ENCODE measurements at places on chromosomes 12 and 14.

GRCh38 chr14:96592591-96593386 is 90.6 kb downstream of the PAPOLA start:
- H3K4me3 ChIP-seq: peak overlapping the region; percentile 30
- H3K36me3 ChIP-seq: no peaks in the 10 kb centered on the region
- H3K27me3 ChIP-seq: peaks cover 37% of the 10 kb centered on the region
- peaks cover 11% of the 10 kb centered on the region for H3K4me1 ChIP-seq

- H3K27ac ChIP-seq: peak overlapping the region; percentile 73
- DNase-seq: no peak
- H3K36me3 ChIP-seq: peaks cover 4% of the 10 kb centered on the region
Observed at GRCh38 chr12:27014859-27015729, 910 bp upstream of the TM7SF3 start.

DNA sequence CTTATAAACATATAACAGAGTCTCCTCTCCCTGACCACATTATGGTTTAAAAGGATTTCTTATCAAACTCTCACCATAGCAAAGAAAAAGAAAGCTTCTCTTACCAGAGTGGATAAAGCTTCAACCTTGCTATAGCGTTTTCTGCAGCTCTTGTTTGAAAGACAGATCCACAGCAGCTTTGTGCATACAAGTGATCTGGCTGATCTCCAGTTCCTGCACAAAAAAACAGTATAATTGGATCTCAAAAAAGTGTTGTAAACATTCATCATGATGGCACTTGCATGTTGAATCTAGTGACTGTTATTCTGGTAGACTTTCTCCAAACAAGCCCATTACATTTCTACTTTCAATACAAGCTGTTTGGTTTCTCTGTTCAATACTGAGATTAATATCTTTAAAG is 178.9 kb upstream of the MGAT4C start:
- no peaks in the 10 kb centered on the region for H3K27me3 ChIP-seq
- DNase-seq: no peak
- H3K4me1 ChIP-seq: no peaks in the 10 kb centered on the region
- H3K27ac ChIP-seq: no peak overlapping the region
- H3K36me3 ChIP-seq: no peaks in the 10 kb centered on the region

DNA sequence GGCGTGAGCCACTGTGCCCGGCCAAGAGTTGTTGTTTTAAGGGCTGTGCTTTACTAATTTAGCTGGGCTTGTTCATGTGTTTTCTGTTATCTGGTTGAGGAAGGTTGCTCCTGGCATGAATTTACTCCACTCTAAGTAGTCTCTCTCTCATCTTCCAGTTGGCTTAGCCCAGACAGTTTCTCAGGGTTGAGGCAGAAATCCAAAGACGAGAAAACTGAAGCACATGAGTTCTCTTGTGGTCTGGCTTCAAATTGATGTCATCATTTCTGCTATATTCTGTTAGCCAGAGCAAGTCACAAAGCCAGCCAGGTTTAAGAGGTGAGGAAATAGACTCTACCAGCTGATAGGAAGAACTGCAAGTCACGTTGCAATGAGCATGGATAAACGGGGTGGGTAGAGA is 57.9 kb downstream of the E2F7 start:
- peaks cover 5% of the 10 kb centered on the region for H3K4me1 ChIP-seq
- no peaks in the 10 kb centered on the region for H3K27me3 ChIP-seq
- no peak overlapping the region for H3K4me3 ChIP-seq
- H3K36me3 ChIP-seq: no peaks in the 10 kb centered on the region

DNA sequence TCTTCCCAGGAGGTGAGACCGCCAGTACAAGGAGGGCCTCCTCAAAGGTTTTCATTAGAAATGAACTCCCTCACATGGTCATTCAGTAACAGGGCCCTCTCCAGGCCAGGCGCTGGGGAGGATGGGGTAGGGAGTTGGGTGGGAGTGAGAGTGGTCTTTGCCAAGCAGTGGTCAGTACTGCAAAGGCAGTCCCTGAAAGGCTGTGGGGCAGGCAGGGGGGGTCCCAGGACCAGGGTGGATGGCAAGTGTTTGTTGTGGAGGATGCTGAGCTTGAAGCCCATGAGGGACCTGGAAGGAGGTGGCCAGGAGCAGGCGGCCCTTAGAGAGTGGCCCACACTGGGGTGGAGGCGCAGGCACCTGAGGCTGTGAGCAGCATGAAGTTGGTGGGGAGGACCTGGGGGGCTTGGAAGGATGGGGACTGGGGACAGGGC is 26.1 kb downstream of the CEP170B start:
- peaks cover 11% of the 10 kb centered on the region for H3K4me1 ChIP-seq
- no peaks in the 10 kb centered on the region for H3K36me3 ChIP-seq
- no peak for DNase-seq
- no peaks in the 10 kb centered on the region for H3K27me3 ChIP-seq
- no peak overlapping the region for H3K27ac ChIP-seq
- no peak overlapping the region for H3K4me3 ChIP-seq

DNA sequence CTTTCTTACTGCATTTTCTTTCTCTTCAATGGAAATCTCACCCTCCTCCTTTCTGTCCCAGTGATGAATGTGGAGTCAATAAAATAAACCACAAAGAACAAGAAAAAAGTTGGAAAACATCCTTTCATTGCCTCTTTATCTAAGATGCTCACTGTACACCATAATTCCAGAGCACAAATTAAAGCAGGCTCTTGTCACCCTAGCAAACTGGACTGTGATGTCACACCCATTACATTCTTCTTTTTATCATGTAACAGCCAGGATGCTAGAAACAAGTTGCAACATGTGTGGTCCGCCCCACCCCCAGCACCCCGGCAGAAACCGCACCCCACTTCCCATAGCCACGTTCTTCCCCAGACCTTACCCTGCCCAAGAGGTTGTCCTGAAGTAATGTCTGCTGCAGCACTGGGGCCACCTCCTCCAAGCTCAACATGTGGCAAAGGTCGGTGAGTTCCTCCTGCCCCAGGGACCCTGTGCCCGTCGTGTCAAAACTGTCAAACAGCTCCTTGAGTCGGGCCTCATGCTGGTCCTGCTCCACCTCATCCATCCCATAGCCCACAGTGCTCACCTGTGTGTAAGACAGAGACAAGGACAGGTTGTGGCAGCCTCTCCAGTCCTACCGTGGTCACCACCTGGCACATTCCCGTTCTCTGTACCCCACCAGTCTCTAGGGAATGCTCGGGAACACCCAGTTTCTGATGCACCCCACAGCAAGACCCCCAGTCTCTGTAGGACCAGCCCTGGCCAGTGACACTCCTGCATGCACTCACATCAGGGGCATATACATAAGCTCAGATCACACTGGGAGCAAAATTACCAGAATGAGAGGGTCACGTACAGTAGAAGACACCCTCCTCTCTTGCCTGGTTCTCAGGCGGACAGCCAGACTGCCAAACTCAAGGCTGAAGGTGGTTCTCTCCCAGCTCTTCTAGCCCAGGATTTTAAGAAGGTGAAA is 9.2 kb downstream of the NIN start:
- peak overlapping the region; percentile 79 for H3K27ac ChIP-seq
- no peak overlapping the region for H3K4me3 ChIP-seq
- peaks cover 19% of the 10 kb centered on the region for H3K4me1 ChIP-seq
- H3K36me3 ChIP-seq: peaks cover 18% of the 10 kb centered on the region

- DNase-seq: peak; percentile 54
- no peak overlapping the region for H3K4me3 ChIP-seq
- H3K36me3 ChIP-seq: no peaks in the 10 kb centered on the region
- H3K4me1 ChIP-seq: peaks cover 20% of the 10 kb centered on the region
- peak overlapping the region; percentile 52 for H3K27ac ChIP-seq
Observed at GRCh38 chr14:90628825-90629224, 187.4 kb downstream of the TTC7B start.

DNA sequence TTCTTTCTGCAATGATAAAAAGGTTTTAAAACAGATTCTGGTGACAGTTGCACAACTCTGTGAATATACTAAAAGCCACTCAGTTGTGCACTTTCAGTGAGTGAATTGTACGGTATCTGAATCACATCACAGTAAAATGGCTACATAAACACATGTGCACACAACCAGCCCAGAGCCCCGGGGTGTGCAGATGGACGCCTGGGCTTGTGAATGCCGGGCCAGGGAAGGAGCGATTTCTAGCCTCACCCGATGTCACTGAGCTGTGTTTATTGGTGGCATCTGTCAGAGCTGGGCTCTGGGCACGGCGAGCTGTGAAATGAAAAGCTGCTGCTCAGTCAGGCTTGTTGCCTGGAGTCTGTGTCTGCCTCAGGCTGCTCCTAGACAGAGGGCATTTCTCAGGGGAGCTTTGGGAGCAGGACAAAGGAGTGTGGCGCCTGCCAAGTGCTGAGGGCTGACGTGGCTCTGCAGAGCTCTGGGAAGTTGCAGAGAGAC is 25.9 kb downstream of the RHOF start:
- no peaks in the 10 kb centered on the region for H3K36me3 ChIP-seq
- H3K27me3 ChIP-seq: no peaks in the 10 kb centered on the region
- H3K27ac ChIP-seq: peak overlapping the region; percentile 55
- no peak overlapping the region for H3K4me3 ChIP-seq
- peak; percentile 50 for DNase-seq

- peak; percentile 6 for DNase-seq
- H3K36me3 ChIP-seq: no peaks in the 10 kb centered on the region
- peaks cover 8% of the 10 kb centered on the region for H3K4me1 ChIP-seq
- H3K27me3 ChIP-seq: no peaks in the 10 kb centered on the region
- no peak overlapping the region for H3K27ac ChIP-seq
- H3K4me3 ChIP-seq: no peak overlapping the region
Observed at GRCh38 chr14:81165188-81165587, 55.6 kb downstream of the GTF2A1 start.

DNA sequence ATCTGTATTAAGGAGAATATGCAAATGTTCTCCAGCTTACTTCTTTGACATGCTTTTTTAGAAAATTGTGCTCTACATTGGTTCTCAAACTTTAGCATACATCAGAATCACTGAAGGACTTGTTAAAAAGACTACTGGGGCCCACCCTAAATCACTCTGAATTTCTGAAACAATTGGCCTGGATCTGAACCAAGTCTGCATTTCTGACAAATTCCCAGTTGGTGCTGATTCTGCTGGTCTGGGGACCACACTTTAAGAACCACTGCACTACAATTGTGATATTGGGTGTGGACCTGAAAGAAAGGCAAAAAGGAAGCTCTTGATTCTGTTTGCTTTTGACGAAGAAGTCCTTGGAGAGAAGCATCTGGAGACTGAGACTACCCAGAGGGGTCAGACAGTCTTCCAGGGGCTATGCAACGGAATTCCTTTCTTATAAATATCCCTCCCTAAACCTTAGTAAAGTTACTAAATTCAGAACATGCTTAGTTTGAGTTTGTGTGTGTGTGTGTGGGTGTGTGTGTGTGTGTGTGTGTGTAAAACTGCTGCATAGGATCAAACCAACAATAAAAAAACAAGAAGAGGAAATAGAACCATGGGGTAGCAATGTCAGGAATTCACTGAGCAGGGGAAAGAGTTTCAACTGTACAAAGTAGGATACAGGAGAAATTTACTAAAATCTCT is 36.8 kb downstream of the EAPP start:
- no peaks in the 10 kb centered on the region for H3K27me3 ChIP-seq
- H3K36me3 ChIP-seq: no peaks in the 10 kb centered on the region
- no peak overlapping the region for H3K27ac ChIP-seq
- H3K4me1 ChIP-seq: no peaks in the 10 kb centered on the region
- H3K4me3 ChIP-seq: no peak overlapping the region

GRCh38 chr14:50475460-50475859 is 56.9 kb downstream of the MAP4K5 start:
- no peak for DNase-seq
- H3K27ac ChIP-seq: no peak overlapping the region
- H3K4me3 ChIP-seq: no peak overlapping the region

- no peak overlapping the region for H3K4me3 ChIP-seq
- no peaks in the 10 kb centered on the region for H3K27me3 ChIP-seq
- no peaks in the 10 kb centered on the region for H3K36me3 ChIP-seq
- peaks cover 26% of the 10 kb centered on the region for H3K4me1 ChIP-seq
- no peak for DNase-seq
- no peak overlapping the region for H3K27ac ChIP-seq
Observed at GRCh38 chr12:95700316-95700785, 90.2 kb downstream of the NTN4 start.

- no peaks in the 10 kb centered on the region for H3K36me3 ChIP-seq
- peaks cover 11% of the 10 kb centered on the region for H3K4me1 ChIP-seq
- DNase-seq: peak; percentile 54
- H3K27ac ChIP-seq: peak overlapping the region; percentile 86
- H3K27me3 ChIP-seq: no peaks in the 10 kb centered on the region
- H3K4me3 ChIP-seq: peak overlapping the region; percentile 61
Observed at GRCh38 chr12:7108003-7108795, 815 bp downstream of the C1RL start.

DNA sequence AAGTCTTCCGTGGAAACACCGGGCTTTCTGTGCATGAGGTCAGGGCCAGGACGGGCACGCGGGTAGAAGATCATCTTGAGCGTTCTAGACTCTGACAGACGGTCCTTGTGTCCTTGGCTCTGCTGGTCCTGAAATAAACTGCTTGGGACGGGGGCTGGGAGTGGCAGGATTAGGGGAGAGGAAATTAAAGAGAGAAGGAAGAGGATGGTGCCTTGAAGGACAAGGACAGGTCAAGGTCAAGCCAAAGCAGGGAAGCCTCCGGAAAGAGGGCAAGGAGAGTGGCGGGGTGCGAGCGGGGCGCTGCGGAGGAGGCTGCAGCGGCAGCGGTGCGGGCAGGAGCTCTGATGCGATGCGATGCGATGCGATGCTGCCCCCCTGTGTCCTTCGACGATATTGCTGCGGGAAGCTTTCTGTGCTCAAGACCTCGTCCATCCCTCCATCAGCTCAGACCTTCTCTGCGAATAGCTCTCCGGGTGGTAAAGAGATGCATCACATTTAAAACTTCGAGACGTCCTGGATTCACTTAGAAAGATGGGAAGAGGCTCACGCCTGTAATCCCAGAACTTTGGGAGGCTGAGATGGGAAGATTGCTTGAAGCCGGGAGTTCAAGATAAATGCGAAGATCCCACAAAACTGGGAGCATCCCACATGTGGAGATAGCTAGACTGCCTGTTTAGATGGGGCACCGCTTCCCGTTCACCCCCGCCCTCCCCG is 110.1 kb upstream of the TMEM132D start:
- H3K27me3 ChIP-seq: peaks cover 53% of the 10 kb centered on the region
- H3K4me3 ChIP-seq: no peak overlapping the region
- no peak overlapping the region for H3K27ac ChIP-seq
- DNase-seq: no peak

- no peak for DNase-seq
- no peaks in the 10 kb centered on the region for H3K36me3 ChIP-seq
- H3K4me3 ChIP-seq: no peak overlapping the region
Observed at GRCh38 chr12:67722296-67722695, 73.8 kb downstream of the DYRK2 start.

GRCh38 chr12:69837657-69838415 is 12.8 kb downstream of the MYRFL start:
- H3K4me3 ChIP-seq: no peak overlapping the region
- no peaks in the 10 kb centered on the region for H3K27me3 ChIP-seq
- no peaks in the 10 kb centered on the region for H3K36me3 ChIP-seq
- H3K27ac ChIP-seq: no peak overlapping the region

- no peak overlapping the region for H3K4me3 ChIP-seq
- H3K27me3 ChIP-seq: peaks cover 2% of the 10 kb centered on the region
- no peaks in the 10 kb centered on the region for H3K4me1 ChIP-seq
- H3K36me3 ChIP-seq: no peaks in the 10 kb centered on the region
- no peak overlapping the region for H3K27ac ChIP-seq
Observed at GRCh38 chr12:24778486-24779304, 170.2 kb downstream of the BCAT1 start.

GRCh38 chr14:70254476-70254961 is 65.8 kb upstream of the SLC8A3 start:
- no peak overlapping the region for H3K27ac ChIP-seq
- no peaks in the 10 kb centered on the region for H3K4me1 ChIP-seq
- H3K4me3 ChIP-seq: peak overlapping the region; percentile 32
- H3K27me3 ChIP-seq: peaks cover 59% of the 10 kb centered on the region
- no peak for DNase-seq

All from heart right ventricle (tissue), 16 donors.